ENCODE measurements at places on chromosomes 1 and 21.

DNA sequence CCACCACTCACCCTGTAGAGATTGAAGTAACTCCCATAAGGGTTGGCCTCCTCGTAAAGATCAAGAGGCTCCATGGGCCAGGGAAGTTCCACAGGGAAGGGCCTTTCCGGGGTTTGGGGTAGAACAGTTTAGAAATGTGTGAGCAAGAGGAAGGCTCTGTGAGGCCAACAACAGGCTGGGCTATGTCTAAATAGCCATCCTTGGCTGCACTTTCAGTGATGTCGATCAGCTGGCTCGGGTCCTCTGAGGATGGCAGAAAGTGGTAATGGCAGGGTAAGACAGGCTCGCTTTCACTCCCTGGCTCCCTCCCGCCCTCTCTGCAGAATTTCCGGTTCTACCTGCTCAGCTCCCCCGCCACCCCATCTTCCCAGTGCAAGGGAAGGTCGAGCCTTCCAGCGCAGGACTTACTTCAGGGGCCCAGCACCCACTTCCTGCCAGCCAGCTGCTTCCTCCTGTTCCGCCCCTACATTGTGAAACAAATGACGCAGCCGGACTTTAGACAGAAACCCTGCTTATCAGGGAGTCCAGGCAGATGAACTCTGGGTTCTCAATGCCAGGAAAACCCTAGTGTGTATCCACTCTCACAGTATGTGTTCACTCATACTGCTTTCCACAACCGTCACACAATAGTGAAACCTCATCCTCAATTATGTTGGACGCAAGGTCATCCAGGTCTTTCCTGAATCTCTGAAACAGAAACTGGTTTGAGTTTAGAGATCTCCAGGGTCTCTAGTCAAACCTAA lies 7.3 kb downstream of the F11R start:
- DNase-seq: peak; percentile 21

DNA sequence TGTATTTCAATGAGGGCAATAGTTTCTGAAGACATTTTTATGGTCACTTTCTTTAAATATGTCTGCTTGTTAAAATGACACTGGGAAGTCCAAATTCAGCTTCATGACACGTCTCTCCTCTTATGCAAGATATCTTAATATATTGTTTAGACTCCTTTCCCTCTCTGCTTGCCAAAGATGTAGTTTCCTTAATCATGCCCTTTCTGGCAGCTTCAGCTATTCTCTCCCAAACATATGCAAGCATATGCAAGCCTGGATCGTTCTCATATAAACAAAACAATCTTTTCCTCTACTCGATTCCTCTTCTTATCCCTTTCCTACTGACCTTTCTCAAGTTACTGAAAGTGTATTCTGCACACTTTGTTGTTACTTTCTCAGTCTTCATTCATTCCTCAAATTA lies 372.2 kb downstream of the PTBP2 start:
- no peak for DNase-seq

DNA sequence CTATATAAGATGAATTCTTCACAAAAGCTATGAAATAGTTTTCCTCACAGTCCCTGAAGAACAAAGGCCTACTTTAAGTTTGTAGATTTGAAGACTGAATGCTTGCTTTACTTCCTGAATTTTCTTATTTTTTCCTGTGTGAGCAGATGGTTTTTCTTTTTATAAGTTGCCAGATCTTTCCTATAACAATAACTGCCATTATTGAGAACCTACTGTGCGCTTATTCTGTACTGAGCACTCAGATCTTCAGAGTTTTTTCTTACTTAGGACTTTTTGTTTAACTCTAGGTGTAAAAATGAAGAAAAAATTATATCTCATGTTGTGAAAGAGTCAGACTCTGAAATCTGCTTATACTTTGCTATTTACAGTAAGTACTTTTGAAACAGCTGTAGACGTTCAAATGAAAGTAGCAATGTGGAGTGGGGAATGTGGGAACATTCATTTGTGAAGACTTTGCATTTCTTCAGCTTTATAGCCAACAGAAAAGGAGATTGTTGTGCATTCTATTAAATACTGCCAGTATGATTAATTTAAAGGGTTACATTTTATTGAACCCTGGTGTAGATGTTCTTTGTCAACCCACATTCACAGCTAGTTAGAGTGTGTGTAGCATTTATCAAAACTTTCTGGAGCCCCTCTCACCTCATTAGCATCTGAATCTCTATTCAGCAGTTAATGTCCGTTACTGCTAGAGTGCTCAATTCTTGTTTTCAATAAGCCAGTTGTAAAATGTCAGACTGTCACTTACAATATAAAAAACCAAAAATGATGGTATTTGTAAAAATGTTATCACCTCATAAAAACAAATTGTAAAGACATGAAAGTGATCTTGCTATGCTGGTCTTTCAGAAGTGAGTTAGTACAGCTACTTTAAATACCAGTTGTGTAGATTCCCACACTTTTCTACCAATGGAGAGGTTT lies 29.0 kb downstream of the NFIA start:
- DNase-seq: no peak

DNA sequence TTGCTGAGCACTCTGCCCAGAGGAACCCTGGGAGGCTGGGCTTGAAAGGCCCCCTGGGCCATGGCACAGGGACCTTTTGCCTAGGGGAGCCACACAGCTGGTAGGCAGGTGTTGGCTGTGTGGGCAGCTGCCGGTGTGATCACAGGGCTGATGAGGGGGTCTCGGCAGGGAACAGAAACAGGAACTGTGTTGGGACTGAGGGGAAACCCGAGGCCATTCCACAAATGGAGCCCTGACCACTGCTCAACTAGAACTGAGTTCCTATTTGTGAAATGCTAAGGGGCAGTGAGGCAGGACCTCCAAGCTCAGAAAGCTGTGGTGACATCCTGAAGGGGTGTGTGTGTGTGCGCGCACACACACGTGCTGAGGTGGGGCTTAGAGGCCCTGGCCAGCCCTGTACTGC lies 6.4 kb upstream of the THEM5 start:
- DNase-seq: no peak

GRCh38 chr1:26541816-26542711 lies 12.5 kb downstream of the RPS6KA1 start:
- DNase-seq: no peak

GRCh38 chr1:221961532-221962292 lies 219.8 kb upstream of the DUSP10 start:
- DNase-seq: no peak
